HEK293T (cell line): ENCODE measurements at places on chromosomes 13 and 19.

DNA sequence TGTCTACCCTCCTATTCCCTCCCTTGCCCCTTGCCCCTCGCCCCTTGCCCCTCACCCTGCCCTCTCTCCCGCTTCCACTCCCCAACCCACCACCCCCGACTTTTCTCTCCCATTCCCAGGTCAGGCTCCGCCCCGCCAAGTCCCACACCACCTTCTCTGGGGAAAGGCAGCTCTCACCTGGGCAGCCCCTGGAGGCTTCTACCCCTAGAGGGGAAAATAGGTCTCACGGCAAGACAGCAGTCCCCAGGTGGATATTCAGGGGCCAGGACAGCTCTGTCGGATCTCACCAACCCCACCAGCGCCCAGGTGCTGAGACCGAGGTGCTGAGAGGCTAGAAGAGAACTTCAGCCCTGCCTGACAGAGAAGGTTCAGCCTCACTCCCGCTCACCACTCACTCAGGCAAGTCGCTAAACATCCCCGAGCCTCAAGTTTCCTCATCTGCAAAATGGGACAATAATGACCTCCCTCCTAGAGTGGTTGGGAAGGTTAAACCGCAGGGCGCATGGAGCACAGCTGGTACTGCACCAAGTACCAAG, 1.4 kb upstream of the ERFL start:
- no peak for DNase-seq

- no peak for DNase-seq
These were observed 39.1 kb upstream of the MTIF3 start for GRCh38 chr13:27489456-27489855.

GRCh38 chr13:41017159-41017558, 2.0 kb downstream of the ELF1 start:
- no peak for DNase-seq

- no peak for DNase-seq
These were observed 4.8 kb downstream of the LSR start for GRCh38 chr19:35253316-35254286.

- DNase-seq = peak; percentile 57
These were observed 267.9 kb downstream of the LMO7 start for GRCh38 chr13:75904012-75904411.
